Right ventricle myocardium inferior (tissue), 1 donor: ENCODE measurements at places on chromosomes 3 and 15. TPM values are rescaled to one million over a fixed set of nuclear protein-coding genes. Genes with fewer than 3 reads are reported as not detected.

GOLGA8G gene
- total RNA-seq = not detected

GOLGA6L7 gene
- total RNA-seq = not detected

ELL3 gene
- total RNA-seq = 1.5 TPM

RYR3 gene
- total RNA-seq = not detected

MYO5A gene
- 7.9 TPM for total RNA-seq

GOLGA6L1 gene
- not detected for total RNA-seq

NEK4 gene
- 20.4 TPM for total RNA-seq

ABHD17C gene
- total RNA-seq = 7.5 TPM

CHST2 gene
- total RNA-seq = 1.9 TPM

DNA sequence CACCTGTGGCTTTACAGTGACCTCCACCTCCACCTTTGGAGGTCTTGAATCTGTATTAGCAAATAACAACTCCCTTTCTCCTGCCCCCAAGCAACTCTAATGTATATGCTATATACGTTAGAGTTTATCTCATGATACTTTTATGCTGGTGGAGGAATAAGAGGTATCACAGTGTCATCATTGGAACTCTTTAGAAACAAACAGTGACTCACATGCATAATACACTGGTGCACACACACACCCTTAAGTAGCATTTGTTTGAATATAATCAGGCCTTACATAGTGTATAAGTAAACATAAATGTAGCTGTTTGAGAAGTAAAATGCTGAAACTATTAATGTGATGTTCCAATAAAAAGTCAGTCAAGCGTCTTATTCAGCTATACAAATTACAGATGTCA is 280.2 kb upstream of the C2CD4B start:
- no peak for DNase-seq

- DNase-seq = no peak
Measured at GRCh38 chr15:62951481-62951880, 91.1 kb upstream of the TPM1 start.

DNA sequence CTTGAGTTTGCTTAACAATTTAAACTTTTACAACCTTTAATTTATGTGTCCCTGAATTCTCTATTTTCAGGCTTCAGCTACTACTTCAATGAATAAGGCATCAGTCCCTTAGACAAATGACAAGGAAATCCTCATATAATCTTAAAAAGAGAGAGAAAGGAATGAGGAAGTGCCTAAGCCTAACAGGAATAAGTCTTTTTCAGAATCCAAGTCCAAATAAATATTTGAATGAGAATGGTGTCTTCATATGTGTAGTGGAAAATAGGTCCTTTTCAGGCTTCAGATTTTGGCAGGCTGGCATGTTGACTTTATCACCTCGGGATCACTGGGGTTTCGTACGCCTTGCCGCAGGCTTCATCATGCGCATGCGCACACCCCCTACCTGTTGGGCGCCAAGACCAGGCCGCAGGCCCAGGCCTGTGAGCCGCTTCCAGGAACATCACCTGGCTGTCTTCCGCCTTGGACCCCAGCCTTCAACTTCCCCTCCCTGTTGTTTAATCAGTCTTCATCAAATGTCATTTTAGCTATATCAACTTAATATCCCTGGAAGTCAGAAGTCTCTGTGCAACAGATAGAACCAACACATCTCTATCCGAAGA is 334.5 kb downstream of the SOX2 start:
- no peak for DNase-seq

DNA sequence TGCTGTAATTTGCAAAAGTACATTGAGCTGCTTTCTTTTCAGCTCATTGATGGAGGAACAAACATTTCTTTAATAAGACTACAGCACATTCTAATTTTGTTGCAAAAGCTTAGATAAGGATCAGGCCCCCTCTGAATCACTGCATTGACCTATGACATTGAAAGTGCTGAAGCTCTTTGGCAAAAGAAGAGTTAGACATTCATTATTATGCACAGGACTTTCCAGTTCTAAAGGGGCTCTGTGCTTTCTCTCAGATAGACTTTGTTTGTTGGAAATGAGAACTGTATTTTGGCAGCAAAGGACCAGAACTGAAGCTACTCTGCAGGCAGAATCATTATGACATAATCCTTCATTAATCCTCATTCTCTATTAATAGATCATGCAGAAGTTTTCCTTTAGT is 252.9 kb upstream of the SOX2 start:
- DNase-seq = no peak

DNA sequence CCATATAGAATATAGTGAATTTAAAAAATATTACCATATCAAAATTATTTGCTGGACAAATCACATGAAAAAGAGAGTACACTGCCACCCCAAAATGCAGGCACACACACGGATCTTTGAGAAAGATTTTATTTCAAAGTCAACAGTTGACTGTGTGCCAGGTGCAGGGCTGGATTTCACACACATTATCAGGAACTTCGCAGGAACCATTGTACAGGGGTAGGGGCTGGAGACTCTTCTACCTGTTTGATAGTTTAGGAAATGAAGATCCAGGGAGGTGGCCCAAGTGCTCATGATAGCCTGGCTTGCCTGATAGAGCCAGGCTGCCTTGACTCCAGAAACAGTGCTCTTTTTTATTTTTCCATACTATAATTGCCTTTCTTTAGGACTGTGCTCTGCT is 54.2 kb downstream of the IL1RAP start:
- no peak for DNase-seq

- no peak for DNase-seq
Measured at GRCh38 chr3:137820366-137820765, 56.3 kb downstream of the SOX14 start.

GRCh38 chr15:93477721-93478120 is 388.7 kb upstream of the RGMA start:
- no peak for DNase-seq

- no peak for DNase-seq
Measured at GRCh38 chr15:43239732-43240491, 19.1 kb upstream of the EPB42 start.

- DNase-seq = no peak
Measured at GRCh38 chr15:58517682-58518525, 86.1 kb downstream of the LIPC start.

- DNase-seq = no peak
Measured at GRCh38 chr3:42717306-42717705, 14.7 kb upstream of the HHATL start.

GRCh38 chr3:99753268-99753975 is 64.2 kb upstream of the CMSS1 start:
- DNase-seq = no peak

DNA sequence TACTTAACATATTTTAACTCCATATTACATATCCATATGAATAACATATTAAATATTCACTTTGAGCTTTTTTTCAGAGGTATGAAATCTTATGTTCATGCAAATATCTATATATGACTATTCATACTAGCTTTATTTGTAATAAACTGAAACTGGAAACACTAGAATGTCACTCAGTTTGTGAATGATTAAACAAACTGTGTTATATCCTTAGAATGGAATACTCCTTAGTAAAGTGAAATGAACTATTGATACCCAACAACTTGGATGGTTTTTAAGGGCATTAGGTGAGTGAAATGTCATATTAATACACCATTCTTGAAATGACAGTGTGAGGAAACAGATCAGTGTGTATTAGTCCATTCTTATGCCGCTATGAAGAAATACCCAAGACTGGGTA is 45.4 kb downstream of the ARHGAP11B start:
- no peak for DNase-seq
